ENCODE measurements at places on chromosomes 16 and 17.
A peak's percentile ranks its signal among the peaks of the same experiment; 100 is the strongest.

DNA sequence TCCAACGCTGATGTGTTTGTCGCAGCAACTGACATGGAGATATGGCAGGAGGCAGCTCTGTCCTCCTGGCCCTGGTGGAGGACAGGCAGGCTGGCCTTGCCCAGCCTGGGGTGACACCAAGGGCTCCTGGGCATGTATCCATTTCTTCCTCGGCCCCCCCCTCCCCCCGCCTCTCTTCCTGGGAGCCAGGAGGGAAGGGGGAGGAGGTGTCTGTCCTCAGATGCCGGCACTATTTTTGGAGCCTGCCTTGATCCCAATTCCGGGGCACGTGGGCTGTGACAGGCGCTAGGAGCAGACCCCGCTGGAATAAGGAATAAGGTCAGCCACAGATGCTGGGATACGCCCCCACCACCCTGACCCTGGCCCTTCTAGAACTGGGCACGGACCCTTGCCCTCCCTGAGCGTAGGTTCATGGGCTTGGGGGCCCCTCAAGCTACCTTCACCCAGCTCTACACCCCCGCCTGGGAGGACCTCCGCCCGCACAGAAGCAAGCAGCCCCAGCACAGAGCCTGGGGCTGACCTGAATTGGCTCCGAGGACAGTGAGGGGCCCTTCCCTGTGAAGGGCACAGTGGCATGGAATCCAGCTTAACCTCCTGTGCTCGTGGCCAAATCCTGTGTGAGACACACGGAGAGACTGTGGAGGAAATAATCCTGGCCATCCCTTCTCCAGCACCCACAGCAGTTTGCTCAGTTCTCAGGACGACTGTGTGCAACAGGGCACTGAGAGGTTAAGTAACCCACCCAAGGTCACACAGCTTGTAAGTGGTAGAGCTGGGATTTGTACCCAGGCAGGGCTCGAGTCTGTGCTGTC, 24.1 kb downstream of the SEC14L5 start:
- DNase-seq = no peak

GRCh38 chr16:510066-510825, 17.3 kb upstream of the CAPN15 start:
- no peak for DNase-seq

GRCh38 chr16:88833086-88833485, 21.4 kb upstream of the APRT start:
- DNase-seq = no peak

- no peak for DNase-seq
Measured at GRCh38 chr17:21176773-21177395, 37.1 kb downstream of the TMEM11 start.

GRCh38 chr17:4609761-4610160, 25.4 kb downstream of the SMTNL2 start:
- DNase-seq = no peak

DNA sequence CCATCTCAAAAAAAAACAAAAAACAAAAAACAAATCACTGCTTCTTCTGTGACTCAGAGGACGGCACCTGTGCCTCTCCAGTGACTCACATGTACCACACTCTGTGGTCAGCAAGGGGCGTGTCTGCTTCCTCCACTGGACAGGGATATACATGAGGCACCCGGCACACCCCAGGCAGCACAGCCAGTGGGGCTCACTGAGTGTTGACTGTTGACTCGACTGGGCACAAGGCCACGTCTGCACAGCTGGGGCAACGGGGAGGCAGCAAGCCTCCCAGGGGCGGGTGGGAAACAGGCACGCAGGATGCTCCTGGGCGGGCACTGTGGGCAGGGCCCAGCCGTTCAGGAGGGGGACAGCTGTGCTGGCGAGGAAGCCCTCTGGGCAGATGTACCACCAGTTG, 64.1 kb downstream of the TIMM22 start:
- DNase-seq = peak; percentile 92

DNA sequence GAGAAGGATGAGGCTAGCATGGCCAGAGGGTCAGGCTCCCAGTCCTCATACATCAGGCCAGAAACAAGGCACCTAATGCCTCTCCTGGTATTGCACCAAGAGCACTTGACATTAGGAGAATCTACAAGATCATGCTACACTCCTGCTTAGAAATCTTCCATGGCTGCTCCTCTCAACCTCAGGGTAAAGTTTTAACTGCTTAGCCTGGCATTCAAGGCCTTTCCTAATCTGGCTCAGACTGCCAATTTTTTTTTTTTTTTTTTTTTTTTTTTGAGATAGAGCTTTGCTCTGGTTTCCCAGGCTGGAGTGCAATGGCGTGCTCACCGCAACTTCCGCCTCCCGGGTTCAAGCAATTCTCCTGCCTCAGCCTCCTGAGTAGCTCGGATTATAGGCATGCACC, 8.2 kb downstream of the PIP4K2B start:
- no peak for DNase-seq

DNA sequence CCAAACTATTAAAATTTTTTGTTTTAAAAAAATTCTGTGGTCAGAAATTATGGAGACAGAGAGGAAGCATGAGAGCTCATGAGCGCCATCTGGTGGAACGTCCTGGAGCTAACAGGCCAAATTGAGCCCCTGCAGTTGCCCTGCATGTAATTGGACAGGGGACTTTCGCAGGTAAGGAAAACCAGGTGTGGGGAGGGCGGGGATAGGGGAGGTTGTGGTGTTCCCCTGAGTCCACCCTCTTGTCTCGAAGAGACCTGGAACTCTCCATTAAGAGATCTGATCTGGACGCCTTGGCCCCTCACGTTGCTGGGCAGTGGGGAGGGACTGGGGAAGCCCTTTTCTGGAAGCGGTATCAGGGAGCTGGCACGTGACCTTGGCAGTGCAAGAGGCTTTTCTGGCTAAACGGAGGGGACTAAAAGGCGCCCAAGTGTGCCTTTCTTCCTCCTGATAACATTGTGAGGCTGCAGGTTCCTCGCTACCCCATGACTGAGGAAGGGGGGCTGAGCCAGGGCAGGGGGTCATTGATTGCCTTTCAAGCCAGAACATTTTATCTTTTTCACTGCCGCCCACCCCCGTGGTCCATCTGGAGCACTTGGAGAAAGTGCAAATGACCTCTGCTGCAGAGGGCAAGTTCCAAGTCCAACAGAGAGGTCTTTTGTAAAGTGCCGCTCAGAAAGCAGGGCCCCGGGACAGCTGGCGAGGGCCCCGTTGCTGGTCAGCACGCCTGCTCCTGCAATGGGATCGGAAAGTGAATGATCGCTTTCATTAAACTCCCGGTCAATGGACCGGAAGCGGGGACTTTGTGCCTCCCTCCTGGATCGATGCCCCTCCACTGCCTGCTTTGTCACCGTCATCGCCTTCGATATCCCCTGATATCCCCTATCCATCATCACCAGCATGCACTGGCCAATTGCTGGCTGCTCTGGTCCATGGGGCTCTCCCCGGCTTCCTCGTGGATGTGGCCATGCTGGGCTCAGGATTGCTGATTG, 18.4 kb downstream of the PDILT start:
- DNase-seq = peak; percentile 49

Data from hepatic stellate cell (primary cell).